ENCODE measurements at places on chromosomes 4 and X.

- no peak overlapping the region for H3K27ac ChIP-seq
- H3K4me1 ChIP-seq = no peaks in the 10 kb centered on the region
These were observed 83.6 kb downstream of the ANAPC10 start for GRCh38 chr4:145014365-145014764.

DNA sequence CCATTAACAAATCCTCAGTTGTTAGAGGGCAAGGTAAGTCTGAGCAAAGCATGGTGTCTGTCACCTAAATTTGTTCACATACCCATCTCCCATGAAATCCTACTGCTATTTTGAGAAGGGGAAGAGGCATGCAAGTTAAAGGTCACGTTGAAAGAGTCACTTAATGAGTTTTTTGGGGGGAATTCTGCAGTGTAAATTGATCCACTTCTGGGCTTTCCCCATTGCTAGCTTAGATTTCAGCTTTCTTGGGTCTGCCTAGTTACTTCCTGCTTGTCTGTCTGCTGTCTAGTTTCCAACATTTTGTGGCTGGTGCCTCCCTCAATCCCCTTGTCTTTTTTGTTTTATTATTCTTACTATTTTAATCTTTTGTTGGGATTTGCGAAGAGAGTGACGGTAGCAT is 32.0 kb downstream of the CEP135 start:
- peaks cover 17% of the 10 kb centered on the region for H3K36me3 ChIP-seq
- no peak for DNase-seq
- H3K4me3 ChIP-seq = no peak overlapping the region
- H3K27ac ChIP-seq = no peak overlapping the region
- H3K4me1 ChIP-seq = no peaks in the 10 kb centered on the region
- H3K27me3 ChIP-seq = no peaks in the 10 kb centered on the region

- no peak overlapping the region for H3K27ac ChIP-seq
- no peak for DNase-seq
- H3K36me3 ChIP-seq = peaks cover 6% of the 10 kb centered on the region
- no peaks in the 10 kb centered on the region for H3K27me3 ChIP-seq
- no peak overlapping the region for H3K4me3 ChIP-seq
These were observed 11.4 kb upstream of the MCUB start for GRCh38 chr4:109548655-109549054.

GRCh38 chrX:53256446-53257041 is 24.8 kb downstream of the IQSEC2 start:
- no peaks in the 10 kb centered on the region for H3K36me3 ChIP-seq
- no peaks in the 10 kb centered on the region for H3K27me3 ChIP-seq

GRCh38 chrX:9611436-9612145 is 146.7 kb downstream of the TBL1X start:
- H3K27ac ChIP-seq = no peak overlapping the region
- H3K4me1 ChIP-seq = no peaks in the 10 kb centered on the region
- no peaks in the 10 kb centered on the region for H3K36me3 ChIP-seq
- no peak for DNase-seq
- no peaks in the 10 kb centered on the region for H3K27me3 ChIP-seq

- H3K27ac ChIP-seq = no peak overlapping the region
- no peaks in the 10 kb centered on the region for H3K27me3 ChIP-seq
- no peak overlapping the region for H3K4me3 ChIP-seq
- H3K4me1 ChIP-seq = no peaks in the 10 kb centered on the region
- no peak for DNase-seq
- no peaks in the 10 kb centered on the region for H3K36me3 ChIP-seq
These were observed 179.9 kb upstream of the PPP3CA start for GRCh38 chr4:101527188-101527587.

DNA sequence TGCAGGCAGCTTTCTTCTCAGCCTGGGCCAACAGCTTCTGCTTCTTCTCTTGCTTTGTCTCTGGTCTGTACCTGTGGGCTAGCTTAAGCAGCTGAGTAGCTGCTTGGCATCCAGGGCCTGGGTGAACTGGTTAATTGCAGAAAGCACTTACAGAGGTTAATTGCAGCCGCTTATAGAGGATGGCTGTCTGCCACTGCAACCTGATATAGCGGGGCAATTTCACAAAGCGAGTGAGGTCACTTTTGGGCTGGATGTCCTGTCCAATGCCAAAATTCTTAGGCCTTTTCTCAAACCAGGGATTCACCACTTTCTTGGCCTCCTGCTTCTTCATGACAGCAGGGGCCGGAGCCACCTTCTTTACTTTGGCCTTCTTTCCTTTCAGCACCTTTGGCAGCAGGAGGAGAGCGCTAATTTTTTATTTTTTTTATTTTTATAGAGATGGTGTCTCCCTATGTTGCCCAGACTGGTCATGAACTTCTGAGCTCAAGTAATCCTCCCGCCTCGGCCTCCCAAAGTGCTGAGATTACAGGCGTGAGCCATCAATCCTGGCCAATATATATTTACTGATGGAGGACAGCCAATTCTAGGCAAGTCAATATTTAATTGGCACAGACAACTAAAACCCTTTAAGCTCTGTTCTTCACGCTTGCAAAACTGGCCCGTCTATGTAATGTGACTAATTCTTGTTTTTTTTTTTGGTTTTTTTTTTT is 61.0 kb downstream of the ENOPH1 start:
- H3K36me3 ChIP-seq = no peaks in the 10 kb centered on the region
- H3K4me1 ChIP-seq = no peaks in the 10 kb centered on the region

DNA sequence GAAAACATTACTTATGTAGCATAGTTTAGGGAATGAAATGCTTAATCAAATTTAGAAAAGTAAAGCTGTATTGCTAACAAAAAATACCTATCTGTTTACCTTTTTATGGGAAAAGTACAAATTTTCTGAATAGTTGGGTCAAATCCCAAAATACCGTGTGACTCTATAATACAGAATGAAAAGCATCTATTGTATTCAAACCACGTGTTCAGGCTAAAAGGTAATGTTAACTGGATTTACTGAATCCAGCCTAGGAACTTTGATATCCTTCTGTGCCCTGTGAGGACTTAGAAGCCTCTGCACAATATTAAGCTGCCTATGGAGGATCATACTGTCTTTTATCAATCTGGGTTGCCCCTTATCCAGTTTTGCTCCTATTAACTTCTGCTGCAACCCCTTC is 36.3 kb upstream of the AGA start:
- H3K4me1 ChIP-seq = no peaks in the 10 kb centered on the region
- H3K27ac ChIP-seq = no peak overlapping the region
- no peaks in the 10 kb centered on the region for H3K36me3 ChIP-seq

GRCh38 chr4:40471923-40472322 is 136.8 kb downstream of the CHRNA9 start:
- H3K4me1 ChIP-seq = peaks cover 8% of the 10 kb centered on the region
- no peaks in the 10 kb centered on the region for H3K27me3 ChIP-seq
- H3K4me3 ChIP-seq = no peak overlapping the region
- no peak overlapping the region for H3K27ac ChIP-seq
- H3K36me3 ChIP-seq = no peaks in the 10 kb centered on the region
- no peak for DNase-seq

Data from upper lobe of right lung (tissue), 1 donor.